Stimulated activated CD8-positive, alpha-beta memory T cell treated with anti-CD3 and anti-CD28 coated beads, Interleukin-15, amount 100 ng/mL, for 1 hour (primary cell): ENCODE measurements at places on chromosomes 1 and 21.

GRCh38 chr21:27571706-27572105 is 604.8 kb upstream of the ADAMTS5 start:
- no peak for DNase-seq

GRCh38 chr1:173134800-173135199 is 72.3 kb downstream of the TNFSF4 start:
- no peak for DNase-seq

DNA sequence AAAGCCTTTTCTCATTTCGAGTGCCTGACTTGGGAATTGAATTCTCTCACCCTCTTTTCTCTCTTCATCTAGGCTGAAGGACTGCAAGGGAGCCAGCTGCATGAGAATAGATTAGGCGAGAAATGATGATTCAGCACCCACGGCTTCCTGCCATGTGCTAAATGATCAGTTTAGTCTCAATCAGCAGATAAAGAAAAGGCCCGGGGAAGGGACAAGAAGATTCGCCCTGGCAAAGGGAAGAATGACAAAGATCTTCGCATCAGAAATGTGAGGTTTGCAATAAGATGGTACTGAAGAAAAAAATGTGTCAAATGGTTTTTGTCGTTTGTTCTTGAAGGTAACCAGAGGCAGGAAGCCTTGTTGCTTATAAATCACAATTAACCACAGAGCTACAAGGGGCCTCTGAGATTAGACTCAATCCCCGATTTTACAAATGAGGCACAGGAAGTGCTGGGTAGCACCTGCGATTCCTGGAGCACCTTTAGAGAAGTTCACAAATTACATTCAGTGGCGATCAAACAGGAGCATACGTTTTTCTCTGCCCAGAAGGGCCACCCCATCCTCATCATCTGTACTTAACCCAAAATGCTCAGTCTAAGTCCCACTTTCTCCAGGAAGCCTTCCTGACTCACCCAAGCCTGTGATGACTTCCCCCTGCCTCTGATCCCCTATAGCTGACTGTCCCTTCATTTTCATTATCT is 183.4 kb downstream of the ZNF281 start:
- no peak for DNase-seq

DNA sequence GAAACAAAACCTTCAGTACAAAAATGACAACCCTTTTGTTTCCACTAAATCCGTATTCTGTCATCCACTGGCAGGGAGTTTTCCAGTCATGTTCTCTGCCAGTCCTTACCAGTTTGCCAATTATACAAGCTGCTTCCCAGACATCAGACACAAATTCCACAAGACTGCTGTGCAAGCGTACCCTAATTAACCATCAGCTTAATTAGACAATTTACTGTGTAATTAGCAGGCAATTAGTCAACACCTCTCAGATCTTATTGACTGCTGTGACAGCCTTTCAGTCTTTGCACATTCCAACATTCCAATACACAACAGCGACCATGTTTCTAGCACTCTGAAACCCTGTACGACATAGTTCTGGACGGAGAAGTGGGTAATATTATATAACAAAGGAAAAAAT is 420.1 kb downstream of the DPYD start:
- DNase-seq = no peak

DNA sequence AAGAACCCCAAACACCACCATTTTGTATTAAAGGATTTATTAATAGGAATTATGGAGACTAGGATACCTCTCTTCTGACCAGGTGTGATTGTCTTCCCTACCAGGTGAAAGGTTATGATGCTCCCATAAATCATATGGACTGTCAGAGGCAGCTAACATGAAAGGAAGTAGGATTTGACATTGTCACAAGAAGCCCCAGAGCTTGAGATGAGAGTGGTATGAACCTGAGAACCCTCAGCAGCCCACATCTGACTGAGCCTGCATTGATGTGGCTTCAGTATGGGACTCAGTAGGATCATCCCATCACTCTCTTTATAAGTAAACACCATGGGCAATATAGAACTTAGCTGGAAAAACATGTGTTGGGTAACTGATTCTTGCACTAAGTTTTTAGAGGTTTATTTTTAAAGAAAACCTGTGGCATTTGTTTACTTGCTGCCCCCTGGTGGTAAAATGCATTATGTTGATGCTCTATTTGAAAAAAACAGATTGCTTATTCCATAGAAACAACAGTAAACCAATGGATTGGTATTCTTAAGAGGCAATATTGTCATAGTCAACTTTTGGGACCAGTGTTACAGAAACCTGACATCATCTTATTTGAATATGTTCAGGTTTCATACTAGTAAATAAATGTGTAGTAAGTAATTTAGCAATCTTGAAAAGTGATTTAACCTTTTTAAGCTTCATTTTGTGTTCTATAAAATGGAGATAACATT is 16.6 kb upstream of the CACYBP start:
- no peak for DNase-seq

- no peak for DNase-seq
Measured at GRCh38 chr1:35847935-35848565, 35.0 kb upstream of the AGO1 start.

DNA sequence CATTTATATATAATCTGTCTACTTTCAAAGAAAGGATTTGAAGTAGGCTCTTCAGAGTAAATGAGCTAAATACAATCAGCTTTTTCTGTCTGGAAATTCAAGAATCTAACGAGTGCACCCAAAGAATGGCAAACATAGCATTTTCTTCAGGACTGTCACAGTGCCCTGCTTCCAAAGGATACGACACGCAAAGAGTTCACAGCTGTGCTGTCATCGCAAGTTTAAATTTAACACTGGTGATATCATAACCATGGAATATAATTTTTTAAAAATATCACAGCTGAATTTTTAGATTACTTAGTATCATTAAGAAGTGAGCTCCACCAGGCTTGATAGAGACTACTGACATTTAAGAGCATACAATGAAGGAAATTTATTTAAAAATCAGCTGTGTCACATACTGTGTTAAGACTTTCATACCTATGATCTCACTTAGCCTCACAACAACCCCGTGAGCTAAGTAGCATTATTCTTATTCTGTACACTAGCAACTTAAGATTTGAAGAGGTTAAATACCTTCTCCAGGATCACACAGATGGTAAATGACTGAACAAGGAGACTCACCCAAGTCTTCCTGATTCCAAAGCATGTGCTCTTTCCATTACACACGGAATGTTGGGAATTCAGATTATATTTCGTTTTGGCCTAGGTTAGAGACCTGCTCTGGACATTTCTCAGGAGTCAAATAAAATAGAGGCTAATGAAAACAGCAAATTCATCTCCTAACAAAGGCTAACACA is 46.2 kb upstream of the PRRX1 start:
- no peak for DNase-seq

DNA sequence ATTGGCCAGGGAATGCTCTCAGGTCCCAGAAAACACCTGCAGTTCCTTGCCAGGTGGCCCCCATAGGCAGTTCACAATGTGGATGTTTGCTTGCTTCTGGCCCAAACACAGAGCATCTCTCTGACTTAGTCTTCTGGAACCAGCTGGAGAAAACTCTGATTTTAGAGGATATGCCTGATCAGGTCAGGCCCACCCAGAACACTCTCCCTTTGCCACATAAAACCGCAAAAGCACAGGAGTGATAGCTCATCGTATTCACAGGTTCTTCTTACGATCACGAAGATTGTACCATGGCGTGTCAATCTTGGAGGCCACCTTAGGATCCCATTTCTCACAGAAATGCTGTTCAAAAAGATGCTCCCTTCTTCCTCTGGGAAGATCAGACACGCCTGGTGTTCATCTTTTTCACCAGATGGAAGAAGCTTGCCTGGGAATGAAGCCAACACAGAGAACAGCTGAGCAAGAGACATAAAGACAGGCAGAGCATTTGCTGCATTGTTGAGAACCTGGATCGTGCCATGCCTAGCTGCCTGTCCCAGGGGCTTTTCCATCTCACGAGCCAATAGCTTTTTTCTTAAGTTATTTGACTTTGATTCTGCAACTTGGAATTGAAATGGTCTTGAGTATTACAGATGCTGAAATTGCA is 11.6 kb upstream of the CD247 start:
- DNase-seq = no peak

DNA sequence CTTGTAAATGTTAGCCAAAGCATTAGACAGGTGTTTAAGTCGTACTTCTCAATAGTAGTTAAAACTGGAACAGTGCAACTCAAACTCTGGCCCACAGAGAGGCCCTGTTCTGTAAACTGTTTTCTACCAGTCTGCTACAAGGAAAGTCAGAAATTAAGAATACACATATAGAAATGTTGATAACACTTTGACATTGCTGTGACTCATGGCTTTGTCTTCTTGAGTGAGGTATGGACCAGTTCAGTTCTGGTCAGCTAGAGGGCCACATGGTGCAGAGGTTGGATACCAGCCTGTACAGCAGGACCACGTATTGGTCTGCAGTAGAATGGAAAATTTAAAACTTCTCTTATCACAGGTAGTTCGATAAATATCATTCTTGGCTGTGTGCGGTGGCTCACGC is 22.3 kb downstream of the ZBTB8B start:
- DNase-seq = no peak

DNA sequence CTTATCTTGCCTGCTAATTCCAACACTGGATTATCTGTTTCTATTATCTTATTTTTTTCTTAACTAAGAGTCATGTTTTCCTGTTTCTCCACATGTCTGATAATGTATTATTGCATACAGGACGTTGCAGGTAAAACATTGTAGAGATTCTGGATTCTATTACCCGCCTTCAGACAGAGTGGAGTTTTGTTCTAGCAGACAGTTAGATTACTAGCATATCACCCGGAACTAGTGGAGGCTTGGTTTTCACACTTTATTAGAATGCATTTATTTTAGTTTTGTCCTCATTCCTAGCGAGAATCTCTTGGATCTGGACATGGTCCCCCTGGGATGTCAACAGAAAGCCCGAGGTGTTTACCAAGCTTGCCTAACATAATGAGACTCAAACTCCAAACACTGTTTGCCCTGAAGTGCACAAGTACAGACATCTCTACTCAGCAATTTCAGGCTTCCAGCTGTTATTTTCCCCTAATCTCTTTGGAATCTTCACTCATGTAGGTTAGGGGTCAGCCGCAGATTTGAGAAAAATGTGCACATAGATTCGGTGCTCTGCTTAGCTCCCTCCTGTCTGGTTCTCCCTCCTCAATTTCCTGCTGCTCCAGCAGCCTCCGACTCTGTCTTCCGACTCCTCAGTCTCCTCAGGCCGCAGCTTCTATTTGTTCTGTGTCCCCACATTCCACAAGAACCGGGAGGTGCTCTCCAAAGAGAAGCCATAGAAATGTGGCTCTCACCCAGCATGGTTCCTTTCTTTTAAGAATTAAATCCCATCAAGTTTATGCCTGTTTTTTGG is 36.8 kb upstream of the PTPRF start:
- DNase-seq = no peak

DNA sequence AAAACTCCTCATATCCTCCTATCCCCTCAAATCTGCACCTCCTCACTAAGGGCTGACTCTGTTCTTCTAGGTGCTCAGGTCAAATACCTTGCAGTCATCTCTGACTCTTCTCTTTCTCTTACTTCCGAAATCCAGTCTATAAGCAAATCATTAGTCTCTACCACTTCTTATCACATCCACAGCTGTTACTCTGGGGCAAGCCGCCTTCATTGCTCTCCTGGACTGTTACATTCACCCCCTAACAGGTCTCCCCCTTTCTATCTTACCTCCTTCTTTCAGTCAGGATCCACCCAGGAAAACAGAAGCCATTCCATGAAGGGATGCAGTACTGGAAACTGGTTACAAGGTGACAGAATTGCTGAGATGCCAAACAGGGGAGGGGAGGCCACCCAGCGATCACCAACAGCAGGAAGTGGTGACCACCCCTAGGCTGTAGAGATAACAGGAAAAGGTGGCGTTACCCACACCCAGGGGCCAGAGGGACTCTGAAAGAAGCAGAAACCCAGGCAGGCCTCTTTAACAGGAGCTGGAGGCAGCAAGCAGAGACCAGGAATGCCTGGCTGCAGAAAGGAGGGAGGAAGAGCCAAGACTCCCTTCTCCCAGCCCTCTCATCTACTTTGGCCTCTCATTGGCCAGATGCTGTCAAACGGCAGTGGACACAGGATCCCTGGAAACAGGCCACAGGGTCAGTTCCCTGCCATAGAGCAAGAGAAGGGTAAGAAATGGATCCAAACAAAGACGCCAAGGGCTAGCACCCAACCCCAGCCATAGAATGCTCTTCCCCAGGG is 55.5 kb upstream of the FOXO6 start:
- DNase-seq = no peak

GRCh38 chr1:30847358-30847972 is 61.1 kb downstream of the SDC3 start:
- no peak for DNase-seq

DNA sequence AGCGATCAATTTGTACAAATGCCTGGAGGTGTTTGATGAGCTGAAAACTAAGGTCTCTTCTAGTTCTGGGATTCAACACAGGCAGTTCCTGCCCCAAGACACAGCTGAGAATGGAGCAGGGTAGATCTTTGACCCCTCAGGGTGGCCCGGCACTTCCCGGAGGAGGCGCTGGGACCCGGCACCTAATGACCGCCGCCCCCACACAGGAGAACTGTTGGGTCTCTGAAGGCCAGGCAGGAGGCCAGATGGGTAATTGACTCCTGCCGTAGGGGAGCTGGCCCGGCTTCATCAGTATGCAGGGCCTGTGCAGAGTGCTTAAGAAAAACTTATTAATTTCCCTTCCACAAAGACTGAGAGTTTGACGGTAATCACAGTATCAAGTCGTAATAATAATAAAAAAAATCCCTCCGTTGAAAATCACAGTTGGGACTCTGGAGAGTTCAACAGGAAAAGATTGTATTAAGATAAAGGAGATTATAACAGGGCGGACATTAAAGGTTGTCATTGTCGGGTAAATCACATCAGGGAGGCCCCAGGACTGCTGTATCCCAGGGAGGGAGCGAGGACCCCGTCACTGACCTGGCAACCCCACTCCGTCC is 51.7 kb downstream of the UBIAD1 start:
- DNase-seq = no peak

DNA sequence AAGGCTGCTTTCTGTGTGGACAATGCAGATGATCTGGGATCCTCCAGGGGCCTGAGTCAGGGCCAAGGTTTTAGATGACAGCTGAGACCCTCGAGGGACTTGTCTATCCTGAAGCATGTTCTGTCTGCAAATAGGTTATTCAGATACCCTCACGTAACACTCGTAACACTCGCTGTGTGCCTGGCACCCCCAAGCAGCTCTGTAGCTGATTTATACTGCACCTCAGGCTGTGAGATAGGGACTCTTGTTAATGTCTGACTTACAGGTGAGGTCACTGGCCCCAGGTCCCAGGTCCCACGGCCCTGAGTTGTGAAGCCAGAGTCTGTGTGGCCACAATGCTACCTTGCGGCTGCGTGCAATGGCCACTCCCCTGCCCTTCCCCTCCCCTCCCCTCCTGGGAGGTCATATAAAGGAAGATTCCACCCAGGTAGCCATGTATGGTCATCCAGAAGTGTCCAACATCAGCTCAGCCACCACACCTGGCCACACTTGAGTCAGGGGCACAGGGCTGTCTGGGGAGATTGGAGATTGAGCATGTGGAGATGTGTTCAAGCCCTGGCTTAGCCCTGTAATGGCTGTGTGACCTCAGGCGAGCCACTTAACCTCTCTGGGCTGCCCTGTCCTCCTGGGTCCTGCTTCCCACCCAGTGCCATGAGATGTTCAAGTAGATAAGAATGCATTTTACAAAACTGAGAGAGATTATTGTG is 687.7 kb downstream of the MATN1 start:
- DNase-seq = no peak

- DNase-seq = no peak
Measured at GRCh38 chr1:63320022-63320721, 2.2 kb upstream of the FOXD3 start.
